ENCODE measurements at places on chromosomes 2 and 18.

DNA sequence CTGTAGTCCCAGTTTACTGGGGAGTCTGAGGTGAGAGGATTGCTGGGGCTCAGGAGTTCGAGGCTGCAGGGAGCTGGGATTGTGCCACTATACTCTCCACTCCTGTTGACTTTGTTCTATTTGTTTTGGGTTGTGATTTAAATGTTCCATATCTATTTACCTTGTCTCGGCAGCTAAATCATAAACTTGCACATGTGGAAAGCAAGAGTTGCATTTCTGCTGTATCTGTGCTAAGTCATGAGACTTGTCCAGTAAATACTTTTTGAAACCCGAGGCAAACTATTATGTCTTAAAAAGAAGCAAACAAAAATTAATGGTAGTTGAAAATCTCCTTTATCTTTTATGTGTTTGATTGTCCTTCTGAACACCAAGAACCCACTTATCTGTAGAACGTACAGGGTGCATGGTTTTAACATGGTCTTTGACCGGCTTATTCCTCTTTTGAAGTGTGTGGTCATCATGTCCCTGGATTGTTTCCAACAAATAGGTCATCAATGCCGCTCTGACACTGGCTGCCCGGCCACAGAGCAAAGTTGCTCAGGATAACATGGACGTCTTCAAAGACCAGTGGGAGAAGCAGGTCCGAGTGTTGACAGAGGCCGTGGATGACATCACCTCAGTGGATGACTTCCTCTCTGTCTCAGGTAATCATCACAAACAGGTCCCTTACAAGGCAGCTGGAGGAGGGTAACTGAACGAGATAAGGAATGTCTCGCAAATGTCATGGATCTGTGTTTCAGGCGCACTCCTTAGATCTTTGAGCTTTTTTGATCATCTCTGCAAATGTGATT is 241.1 kb upstream of the LRRTM1 start:
- DNase-seq, result no peak

DNA sequence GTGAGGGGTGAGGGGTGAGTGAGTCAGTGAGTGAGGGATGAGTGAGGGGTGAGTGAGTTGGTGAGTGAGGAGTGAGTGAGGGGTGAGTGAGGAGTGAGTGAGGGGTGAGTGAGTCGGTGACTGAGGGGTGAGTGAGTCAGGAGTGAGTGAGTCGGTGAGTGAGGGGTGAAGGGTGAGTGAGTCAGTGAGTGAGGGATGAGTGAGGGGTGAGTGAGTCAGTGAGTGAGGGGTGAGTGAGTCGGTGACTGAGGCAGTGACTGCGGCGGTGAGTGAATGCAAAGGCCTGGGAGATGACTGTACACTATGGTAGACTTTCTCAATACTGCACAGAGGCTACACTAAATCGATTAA is 16.6 kb downstream of the THAP4 start:
- no peak for DNase-seq

- no peak for DNase-seq
Measured at GRCh38 chr18:59659508-59660170, 37.6 kb downstream of the CCBE1 start.

DNA sequence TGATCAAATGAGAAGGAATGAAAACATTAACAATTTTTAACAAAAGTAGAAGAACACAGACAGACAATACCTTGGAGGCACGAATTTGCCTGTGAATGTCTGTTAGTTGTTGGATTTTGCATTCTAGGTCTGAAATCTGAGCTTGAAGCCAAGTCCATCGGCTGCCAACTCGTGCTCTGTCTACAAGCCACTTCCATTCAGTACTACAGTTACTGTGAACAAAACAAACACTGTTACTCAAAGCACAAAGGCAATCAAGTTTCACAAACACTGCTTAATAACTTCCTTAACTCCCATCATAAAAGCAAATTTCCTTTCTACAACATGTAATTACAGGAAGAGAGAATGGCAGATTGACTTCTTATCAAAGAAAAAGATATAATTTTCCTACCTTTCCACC is 42.2 kb downstream of the KANSL1L start:
- DNase-seq, result no peak

GRCh38 chr2:68959001-68959400 is 6.3 kb upstream of the GKN2 start:
- DNase-seq, result no peak
